ENCODE measurements at places on chromosomes 1 and 21.
A peak's percentile ranks its signal among the peaks of the same experiment; 100 is the strongest.

DNA sequence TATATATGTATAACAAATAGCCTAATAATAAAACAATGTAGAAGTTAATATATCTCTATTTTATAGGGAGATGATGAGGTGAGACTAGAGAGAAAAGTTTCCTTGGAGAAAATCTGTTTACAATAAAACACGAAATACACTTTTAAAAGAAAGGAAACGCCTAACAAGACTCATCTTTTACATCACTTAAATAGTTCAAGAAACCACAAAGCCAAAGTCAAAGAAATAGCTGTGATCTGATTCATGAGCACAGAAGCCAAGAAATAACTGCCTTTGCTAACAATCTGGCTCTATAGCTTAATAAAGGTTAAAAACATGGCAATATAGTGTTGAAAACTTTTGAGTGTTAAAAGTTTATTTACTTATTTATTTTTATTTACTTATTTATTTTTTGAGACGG, 61.5 kb downstream of the TOR3A start:
- DNase-seq: peak; percentile 50

- DNase-seq: no peak
These were observed 2.2 kb upstream of the ADORA3 start for GRCh38 chr1:111505641-111506119.

DNA sequence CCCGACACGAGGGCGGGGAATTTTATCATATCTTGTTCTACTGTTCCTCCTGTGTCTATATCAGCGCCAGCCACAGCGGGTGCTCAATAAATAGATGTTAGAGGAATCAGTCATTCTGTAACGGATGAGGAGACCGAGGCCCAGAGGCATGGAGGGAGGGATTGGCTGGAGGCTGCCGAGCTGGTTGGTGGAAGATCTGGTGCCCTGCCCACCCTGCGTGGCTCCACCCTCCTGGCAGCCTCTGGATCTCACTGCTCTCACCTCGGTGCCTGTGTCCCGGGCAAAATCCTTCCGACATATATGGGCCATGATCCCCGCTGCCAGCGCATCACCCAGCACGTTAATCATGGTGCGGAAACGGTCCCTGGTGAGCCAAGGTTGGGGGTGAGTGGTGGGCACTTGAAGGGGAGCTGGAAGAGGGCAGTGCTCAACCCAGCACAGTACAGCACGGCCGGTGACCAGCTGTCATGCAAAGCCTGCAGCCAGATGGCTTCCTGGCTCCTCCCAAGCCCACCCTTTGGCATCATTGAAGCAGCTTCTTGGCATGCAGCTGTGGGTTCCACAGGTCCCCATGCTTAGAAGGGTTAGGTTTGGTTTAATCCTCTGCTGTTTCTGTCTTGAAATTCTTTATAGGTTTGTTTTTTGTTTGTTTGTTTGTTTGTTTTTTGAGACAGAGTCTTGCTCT, 26.7 kb downstream of the PODN start:
- no peak for DNase-seq

DNA sequence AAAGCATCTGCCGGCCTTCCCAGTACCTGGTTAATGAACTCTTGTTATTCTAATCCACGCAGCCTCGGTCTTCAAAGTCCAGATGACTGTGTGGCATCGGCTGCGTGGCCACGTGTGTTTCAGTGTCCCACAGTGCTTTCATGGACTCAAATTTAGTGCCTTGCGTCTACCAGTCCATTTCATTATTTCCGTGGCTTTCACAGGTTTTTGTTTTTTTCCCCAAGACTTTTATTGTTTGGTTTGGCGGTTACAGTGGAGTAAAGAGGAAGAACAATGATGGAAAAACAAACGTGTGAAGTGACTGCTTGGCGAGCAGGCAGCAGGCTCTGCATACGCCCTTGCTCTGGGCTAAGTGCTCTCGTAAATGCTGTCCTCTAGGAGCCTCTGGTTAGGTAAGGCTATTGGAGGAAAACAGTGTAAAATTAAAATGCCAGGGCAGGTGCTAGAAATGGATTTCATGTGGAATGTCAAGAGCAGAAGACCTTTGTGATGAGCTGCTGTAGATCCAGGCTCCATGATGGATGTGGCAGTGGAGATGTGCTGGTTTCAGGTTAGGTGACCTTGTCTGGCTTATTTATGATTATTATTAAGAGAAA, 536.3 kb downstream of the KIF26B start:
- DNase-seq: no peak

- DNase-seq: no peak
These were observed 134.6 kb upstream of the PDE4B start for GRCh38 chr1:65658122-65658521.

DNA sequence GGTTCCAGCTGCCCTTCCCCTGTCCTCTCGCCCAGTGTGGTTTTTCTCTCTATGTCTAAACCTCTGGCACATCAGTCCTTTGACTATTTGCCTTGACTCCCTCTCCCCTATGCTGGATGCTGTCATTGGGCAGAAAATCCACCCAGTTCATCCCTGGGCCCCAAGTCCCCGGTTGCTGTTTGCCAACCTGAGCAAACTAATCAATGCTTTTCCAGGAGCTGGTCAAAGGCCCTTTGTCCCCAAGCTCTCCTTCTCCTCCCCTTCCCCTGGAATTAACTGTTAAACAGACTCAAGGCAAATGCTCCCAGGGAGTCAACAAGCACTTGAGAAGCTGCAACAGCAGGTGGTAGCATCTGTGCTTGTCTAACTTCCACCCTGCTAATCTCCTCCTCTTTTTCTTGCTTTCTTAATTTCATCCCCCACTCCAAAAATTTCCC, 102.7 kb downstream of the LMX1A start:
- DNase-seq: no peak

DNA sequence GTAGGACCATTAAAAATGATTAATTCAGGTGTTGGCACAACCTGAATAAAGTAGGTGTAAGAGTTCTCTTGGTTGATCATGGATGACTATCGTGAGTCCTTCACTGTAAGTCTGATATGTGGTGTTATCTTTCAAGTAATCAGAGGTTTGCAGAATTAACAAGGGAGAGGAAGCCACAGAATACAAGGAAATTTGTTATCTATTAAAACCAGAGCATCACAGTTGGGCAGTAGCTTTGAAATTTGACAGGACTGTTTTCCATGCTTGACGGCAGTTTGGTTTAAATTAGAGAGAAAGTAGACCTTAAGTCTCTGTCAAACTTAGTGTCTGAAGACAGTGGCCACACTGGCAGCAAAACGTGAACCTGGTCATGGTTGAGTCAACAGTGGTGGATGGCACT, 139.5 kb upstream of the KCNK2 start:
- no peak for DNase-seq

DNA sequence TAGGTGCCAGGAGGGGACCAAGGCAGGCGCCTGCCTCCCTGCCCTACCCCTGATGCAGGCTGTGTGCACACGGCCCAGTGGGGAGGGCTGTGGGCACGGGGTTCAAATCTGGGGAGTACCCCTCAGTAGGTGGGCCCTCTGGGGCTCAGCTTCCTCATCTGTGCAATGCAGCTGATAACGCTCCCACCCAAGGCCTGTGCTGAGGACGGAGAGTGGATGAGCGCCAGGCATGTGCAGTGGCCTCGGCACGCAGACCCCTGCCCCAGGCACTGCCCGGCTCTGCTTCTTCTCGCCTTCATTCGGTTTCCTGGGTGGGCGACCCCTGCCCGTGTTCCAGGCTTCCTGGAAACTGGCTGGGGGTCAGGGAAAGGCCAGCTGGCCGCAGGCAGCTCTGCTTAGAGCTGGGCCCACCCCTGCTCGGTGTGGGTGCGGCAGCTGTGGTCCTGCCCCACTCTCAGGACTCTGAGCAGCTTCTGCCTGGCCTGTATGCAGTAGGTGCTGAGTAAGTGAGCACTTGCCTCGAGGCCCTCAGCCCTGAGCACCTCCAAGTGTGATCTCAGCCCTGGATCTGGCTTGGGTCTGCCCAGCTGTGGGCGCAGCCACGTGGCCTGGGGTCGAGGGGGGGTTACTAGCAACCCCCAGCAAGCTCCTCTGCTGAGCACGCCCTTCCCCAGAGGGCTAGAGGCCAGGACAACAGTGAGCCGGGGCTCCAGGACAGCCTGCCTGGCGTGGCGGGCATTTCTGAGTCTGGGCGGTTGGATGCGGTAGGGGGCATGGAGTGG, 11.9 kb upstream of the TNFRSF14 start:
- no peak for DNase-seq

- DNase-seq: no peak
These were observed 2.1 kb downstream of the TEX38 start for GRCh38 chr1:46673749-46674182.

DNA sequence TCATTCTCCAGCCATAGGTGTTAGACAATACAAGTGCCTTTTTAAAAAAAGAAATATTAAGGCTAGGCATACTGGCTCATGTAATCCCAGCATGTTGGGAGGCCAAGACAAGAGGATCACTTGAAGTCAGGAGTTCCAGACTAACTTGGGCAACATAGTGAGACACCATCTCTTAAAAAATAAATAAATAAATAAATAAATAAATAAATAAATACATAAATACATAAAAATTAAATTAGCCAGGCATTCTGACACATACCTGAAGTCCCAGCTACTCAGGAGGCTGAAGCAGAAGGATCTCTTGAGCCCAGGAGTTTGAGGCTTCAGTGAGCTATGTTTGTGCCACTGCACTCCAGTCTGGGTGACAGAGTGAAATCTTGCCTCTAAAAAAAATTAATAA, 85.8 kb upstream of the ATP1B1 start:
- DNase-seq: no peak

- DNase-seq: peak; percentile 61
These were observed 747 bp upstream of the ENAH start for GRCh38 chr1:225653463-225654276.

DNA sequence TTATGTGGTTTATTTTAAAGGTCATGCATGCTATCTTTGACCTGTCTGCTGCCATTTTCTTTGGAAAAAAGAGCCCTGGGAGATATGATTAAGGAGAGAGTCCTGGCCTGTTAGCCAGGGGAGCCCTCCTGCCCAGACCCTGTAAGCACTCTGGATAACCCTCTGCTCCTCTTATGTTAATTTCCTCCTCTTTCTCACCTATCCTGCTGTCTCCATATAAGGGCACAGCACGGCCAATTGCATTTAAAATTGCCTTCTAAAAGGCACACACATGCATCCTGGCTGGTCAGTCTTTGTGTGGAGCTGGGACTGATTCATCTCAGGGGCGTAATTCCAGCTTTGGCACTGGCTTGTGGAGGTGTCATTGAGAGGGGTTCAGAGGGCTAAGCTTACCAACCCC, 158.9 kb downstream of the ST6GALNAC5 start:
- DNase-seq: no peak

- no peak for DNase-seq
These were observed 74.3 kb upstream of the PAX7 start for GRCh38 chr1:18556364-18556763.

DNA sequence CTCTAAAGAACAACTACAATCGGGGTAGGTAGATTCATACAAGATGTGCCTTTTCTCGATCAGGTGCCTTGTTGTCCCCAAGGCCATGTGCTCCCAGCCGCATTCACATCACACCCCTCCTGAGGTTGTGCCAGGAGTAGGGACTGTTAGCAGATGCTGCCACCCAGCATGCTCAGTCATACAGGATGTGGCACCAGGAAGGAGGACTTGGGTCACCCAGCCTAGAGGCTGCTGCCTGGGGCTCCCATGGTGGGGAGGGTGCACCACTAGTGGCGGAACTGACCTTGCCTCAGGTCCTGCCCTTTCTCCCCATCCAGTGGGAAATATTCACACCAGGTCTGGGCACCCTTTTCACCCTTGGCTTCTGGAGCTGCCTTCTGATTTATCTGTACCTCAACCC, 8.3 kb downstream of the TEX35 start:
- no peak for DNase-seq

- peak; percentile 41 for DNase-seq
These were observed 15.6 kb downstream of the PDE9A start for GRCh38 chr21:42669041-42669440.

DNA sequence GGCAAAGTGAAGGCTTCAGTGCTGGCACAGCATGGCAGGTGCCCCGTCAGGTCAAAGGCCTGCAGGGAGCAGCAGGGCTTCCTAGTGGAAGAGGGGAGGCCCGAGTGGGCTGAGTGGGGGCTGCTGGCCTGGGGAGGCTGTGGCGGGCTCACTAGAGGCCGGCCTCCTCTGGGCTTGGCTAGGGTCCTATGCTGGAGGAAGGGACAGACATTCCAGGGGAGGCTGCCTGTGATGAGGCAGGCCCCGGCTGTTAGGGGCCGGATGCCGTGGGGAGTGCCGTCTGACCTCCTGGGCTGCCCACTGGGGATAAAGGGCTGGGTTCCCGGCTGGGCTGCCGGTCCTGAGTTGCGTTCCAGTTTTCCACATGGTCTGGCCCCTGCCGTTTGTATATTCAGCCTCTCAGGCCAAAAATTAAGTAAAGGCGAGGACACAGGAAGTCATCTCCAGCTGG, 21.1 kb downstream of the PRXL2B start:
- DNase-seq: no peak

All from skin of body (tissue), 3 donors.